ENCODE measurements at places on chromosomes 2 and 18.

DNA sequence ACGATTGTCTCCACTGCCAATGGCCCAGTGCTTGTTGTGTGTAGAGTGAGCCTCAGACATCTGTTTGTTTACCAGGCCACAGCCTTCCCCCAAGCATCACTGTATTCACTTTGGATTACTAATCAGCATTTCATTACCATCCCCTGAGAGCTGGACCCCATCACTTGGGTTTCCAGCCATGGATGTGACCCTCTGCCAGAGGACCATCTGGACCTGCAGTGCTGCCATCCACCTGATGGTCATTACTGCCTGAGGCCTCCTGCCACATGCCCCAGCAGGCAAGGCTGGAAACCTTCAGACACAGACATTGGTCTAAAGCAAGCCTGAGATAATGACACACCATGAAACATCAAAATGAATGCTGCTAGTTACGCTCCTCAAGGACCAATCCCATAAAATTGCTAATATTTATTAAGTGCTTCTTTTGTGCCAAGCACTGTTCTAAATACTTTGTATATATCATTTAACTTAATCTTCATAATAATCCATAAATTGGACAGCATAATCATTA lies 2096.3 kb upstream of the CELF4 start:
- no peak for DNase-seq

- no peak for DNase-seq
Measured at GRCh38 chr2:101002562-101003277, 631 bp downstream of the RPL31 start.

GRCh38 chr2:210617732-210618330 lies 61.4 kb downstream of the CPS1 start:
- no peak for DNase-seq

DNA sequence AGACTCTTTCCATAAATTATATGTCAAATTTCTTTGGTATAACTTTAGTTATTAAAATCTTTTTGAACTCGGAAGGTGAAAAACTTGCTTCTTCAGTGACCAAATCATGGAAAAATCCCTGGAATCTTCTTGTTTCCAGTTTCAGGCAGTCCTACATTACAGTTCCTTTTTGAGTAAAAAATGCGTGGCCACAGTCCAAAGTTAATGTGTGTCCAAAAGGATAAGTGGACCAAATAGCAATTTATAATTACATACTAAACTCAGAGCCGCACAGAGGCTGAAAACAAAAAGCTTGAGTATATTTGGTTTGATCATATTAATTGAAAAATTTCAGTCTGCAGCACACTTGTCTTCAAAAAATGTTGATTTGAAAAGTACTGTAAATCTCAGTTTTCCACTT lies 28.4 kb upstream of the DYNC2LI1 start:
- no peak for DNase-seq

GRCh38 chr2:186274936-186275575 lies 211.0 kb upstream of the ZC3H15 start:
- no peak for DNase-seq

DNA sequence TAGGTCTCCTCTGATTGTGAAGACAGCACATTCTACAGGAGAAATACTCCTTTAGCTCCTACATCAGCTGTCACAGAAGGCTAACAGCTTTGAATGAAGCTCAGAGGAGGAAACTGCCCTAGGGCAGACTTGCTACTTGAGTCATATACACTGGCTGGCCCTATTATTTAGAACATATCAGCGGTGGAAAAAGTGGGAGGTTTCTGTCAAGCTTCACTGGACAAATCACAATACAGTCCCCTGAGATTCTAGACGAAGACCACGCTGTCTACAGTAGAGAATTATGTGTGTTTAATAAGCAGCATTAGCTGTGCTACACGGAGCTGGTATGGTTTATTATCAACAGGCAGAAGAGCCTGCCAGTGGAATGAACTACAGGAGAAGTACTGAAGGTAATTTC lies 230.9 kb upstream of the FSIP2 start:
- no peak for DNase-seq

GRCh38 chr2:44118257-44118656 lies 50.4 kb upstream of the PPM1B start:
- no peak for DNase-seq

GRCh38 chr2:51219468-51219867 lies 187.5 kb upstream of the NRXN1 start:
- no peak for DNase-seq

DNA sequence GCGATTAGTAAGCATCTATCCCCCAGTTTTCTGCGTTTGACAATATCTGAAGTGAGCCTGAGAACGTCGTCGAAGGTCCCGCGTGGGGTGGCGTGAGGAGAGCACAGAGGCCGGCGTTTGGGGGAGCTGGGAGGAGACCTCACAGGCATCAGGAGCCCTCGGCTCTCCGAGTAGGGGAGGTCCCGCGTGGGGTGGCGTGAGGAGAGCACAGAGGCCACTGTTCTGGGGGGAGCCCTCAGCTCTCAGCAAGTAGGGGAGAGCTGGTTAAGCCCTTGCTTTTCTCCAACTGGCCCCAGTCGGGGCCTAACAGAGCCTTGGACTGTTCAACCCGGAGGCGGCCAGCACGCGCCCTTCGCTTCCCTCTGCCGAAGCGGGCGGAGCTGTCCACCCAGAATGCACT lies 134.3 kb downstream of the NFATC1 start:
- DNase-seq, result no peak

DNA sequence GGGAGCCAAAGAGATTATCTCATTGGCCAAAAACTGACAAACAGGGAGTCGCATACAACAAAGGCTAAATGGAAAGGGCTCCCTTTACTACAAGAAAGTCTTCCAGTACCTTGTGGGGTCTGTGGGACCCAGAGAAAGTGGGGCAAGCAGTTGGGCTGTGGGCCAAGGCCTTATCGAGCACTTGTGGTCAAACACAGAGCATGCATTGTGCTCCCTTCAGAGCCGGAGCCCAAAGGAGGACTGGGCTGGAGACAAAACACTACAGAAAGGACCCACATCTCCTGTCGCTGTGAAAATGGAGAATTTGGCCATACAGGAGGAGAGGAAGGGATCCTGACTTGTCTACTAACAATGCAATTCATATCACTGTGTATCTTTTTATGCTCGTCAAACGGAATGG lies 37.1 kb upstream of the SLC1A4 start:
- DNase-seq, result no peak

GRCh38 chr2:197274349-197274748 lies 36.2 kb downstream of the ANKRD44 start:
- no peak for DNase-seq

- no peak for DNase-seq
Measured at GRCh38 chr18:56952026-56952425, 194.9 kb upstream of the BOD1L2 start.

GRCh38 chr2:44237221-44237620 lies 38.1 kb upstream of the SLC3A1 start:
- DNase-seq, result no peak

DNA sequence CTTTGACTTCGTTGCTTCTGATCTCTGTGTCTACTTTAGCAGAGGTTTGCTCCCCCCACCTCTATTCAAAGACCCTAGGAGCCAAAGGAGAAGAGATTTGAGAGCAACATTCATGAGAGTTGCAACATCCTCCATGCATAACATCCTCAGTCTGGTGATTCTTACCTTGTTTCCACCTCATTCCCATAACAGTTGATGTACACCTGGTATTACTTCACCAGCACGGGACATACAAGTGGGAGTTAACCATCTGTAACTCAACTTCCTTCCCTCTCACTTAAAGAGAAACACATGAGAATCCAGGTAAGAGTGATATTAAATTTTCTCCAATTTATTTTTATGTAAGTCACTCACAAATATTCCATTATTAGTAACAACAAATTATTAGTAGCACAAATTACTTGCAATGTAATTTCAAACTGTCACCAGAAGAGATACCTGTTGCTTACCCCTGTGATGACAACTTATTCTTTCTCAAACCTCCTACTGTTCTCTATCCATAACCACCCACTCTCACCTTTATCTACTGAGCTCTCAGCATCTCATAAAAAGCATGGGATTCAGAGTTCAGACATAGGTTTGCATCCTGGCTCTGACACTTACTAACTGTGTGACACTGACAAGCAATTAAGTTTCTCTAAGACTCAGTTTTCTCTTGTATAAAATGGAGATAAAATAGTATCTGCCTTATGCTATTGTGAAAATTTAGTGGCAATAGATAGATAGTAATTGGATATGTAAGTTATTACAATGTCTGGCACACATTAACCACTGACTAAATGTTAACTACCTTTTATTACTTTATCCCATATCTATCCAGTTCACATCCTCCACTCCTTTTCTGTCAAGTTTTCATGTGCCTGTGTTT lies 184.6 kb upstream of the SRD5A2 start:
- DNase-seq, result no peak

DNA sequence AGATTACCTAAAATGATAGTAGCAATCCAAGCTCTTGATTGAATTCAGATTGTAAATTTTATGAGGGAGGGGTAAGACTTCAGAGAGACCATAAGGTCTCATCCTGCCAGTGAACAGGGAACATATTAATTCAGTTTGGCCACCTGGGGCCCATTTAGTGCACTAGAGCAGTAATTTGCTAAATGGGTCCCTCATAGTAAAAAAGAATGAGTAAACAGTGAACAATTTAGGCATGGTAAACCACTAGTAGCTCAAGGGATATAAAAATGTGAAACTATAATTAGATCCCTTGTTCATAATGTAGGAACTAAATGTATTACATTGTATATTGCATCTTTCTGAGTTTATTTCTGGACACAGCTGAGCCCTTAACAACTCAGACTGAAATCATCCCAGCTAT lies 4.9 kb upstream of the PHLPP1 start:
- no peak for DNase-seq

- DNase-seq, result no peak
Measured at GRCh38 chr18:52657043-52657805, 317.2 kb downstream of the DCC start.

- DNase-seq, result no peak
Measured at GRCh38 chr2:74881176-74881575, 47.2 kb downstream of the HK2 start.

GRCh38 chr2:6947929-6948676 lies 30.9 kb downstream of the RNF144A start:
- no peak for DNase-seq

DNA sequence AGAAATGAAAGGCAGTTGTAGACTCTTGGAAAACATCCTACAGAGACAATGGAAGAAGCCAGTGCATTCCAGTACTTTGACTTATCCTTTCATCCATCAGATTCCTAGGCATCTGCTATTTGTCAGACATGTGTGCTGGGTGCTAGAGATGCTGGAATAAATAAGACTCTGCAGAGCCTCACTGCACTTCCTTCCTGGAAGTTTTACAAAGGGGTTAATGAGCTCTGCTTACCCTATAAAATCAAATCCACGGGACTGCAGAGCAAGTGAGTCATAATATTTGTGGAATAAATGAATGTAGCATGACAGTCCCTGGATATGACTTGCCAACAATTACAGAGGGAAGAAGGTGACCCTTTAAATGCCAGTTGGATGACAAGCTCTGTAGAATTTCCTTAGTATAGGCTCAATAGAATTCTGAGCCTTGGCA lies 52.7 kb upstream of the NPAS2 start:
- DNase-seq, result no peak
